ENCODE measurements at places on chromosomes 2 and 18. TPM values are rescaled to one million over a fixed set of nuclear protein-coding genes. Genes with fewer than 3 reads are reported as not detected.

GRCh38 chr2:216312441-216312840 lies 59.8 kb downstream of the MARCHF4 start:
- DNase-seq = no peak

GRCh38 chr2:66701656-66702055 lies 266.7 kb downstream of the MEIS1 start:
- DNase-seq = no peak

FECH gene
- polyA plus RNA-seq = 20.8 TPM

GRCh38 chr18:25350489-25351251 lies 1.3 kb downstream of the ZNF521 start:
- DNase-seq = peak; percentile 87

GRCh38 chr2:14749884-14750283 lies 117.4 kb downstream of the LRATD1 start:
- DNase-seq = no peak

UGT1A6 gene
- not detected for polyA plus RNA-seq

INHBB gene
- polyA plus RNA-seq = 1.5 TPM

VAPA gene
- 204 TPM for polyA plus RNA-seq
